ENCODE measurements at places on chromosomes 1 and 21. TPM values are rescaled to one million over a fixed set of nuclear protein-coding genes. Genes with fewer than 3 reads are reported as not detected.

The TGFBR3 gene
- total RNA-seq = not detected

DNA sequence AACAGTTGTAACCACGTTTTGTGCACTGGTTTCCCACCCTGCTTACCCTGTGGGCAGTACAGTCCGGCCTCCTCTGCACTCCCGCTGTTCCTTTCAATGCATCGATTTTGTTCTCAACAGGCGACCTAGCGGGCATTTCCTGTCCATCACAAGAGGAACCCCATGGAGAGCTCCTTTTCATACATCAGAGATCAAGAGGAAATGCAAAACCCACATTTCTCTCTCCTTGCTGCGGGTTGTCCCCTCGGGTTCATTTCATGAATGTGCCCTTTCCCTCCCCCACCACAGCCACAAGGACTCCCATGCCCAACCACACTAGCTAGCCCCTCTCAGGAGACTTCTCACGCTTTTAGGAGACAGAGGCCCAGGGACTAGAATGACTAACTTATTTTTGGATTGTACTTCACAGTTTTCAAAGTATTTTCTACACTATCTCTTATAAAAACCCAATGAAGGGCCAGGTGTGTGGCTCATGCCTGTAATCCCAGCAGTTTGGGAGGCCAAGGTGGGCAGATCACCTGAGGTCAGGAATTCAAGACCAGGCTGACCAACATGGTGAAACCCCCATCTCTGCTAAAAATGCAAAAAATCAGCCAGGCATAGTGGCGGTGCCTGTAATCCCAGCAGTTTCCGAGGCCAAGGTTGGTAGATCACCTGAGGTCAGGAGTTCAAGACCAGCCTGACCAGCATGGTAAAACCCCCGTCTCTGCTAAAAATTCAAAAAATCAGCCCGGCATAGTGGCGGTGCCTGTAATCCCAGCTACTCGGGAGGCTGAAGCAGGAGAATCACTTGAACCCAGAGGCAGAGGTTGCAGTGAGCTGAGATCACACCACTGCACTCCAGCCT lies 18.4 kb downstream of the ATP1A4 start:
- peak; percentile 53 for DNase-seq

DNA sequence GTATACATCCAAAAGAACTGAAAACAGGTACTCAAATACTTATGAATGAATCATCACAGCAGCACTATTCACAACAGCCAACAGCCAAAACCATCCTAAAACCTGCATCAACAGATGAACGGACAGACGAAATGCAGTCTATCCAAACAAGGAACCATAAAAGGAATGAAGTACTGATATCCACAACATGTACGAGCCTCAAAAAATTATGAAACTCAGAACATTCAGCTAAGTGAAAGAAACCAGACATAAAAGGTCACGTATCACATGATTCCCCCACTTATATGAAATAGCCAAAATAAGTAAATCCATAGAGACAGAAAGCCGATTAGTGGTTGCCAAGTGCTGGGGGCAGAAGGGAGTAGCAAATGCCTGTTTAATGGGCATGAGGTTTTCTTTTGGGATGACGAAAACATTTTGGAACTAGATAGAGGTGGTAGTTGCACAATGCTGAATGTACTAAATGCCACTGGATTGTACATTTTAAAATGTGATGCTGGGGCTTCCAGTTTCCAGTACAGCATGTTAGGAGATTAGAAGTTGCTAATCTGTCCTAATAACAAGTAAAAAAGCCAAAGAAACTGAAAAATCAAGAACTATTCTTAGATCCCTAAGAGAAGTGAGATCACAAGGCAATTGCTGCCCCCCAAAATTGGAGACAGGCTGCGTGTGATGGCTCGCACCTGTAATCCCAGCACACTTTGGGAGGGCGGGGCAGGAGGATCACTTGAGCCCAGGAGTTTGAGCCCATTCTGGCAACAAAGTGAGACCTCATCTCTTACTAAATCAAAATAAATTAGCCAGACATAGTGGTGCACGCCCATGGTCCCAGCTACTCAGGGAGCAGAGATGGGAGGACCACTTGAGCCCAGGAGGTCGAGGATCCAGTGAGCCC lies 25.3 kb downstream of the CLSTN1 start:
- no peak for DNase-seq

The LRRC38 gene
- not detected for total RNA-seq

- DNase-seq = no peak
Observed at GRCh38 chr1:115120296-115120695, 31.0 kb upstream of the TSPAN2 start.

GRCh38 chr1:82586473-82586872 lies 785.7 kb downstream of the ADGRL2 start:
- no peak for DNase-seq

The PLEKHN1 gene
- 0.72 TPM for total RNA-seq
